ENCODE measurements at places on chromosomes 7 and 10. TPM values are rescaled to one million over a fixed set of nuclear protein-coding genes. Genes with fewer than 3 reads are reported as not detected.
A peak's percentile ranks its signal among the peaks of the same experiment; 100 is the strongest.

The LLCFC1 gene
- not detected for total RNA-seq

The TWNK gene
- 27.9 TPM for total RNA-seq

The RTKN2 gene
- 1.6 TPM for total RNA-seq

The LBX1 gene
- total RNA-seq = not detected

The KIAA1217 gene
- total RNA-seq = 48.7 TPM

The KCNH2 gene
- 0.09 TPM for total RNA-seq

- no peak overlapping the region for H3K4me3 ChIP-seq
- peak; percentile 23 for DNase-seq
- H3K27me3 ChIP-seq = no peaks in the 10 kb centered on the region
- H3K27ac ChIP-seq = no peak overlapping the region
- no peaks in the 10 kb centered on the region for H3K36me3 ChIP-seq
Measured at GRCh38 chr7:14734839-14735321, 167.7 kb downstream of the DGKB start.

DNA sequence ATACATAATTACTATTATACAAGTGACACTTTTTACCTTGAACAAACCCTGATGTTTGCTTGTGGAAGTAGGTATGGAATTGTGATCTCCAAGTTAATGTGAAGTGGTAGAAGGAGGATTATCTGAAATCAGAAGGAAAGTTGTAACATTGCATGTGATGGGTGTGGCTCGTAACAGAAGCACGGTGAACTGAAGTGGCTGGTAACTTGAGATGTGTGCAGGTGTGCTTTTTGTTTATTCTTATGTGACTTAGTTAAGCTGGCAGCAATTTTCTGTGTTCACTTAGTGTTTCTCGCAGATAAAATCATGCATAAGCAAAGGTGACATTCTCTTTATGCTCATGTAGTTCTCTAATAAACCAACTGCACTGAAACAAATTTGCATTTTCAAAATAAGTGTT is 82.3 kb downstream of the ZEB1 start:
- H3K4me3 ChIP-seq = no peak overlapping the region
- no peaks in the 10 kb centered on the region for H3K27me3 ChIP-seq
- peaks cover 27% of the 10 kb centered on the region for H3K4me1 ChIP-seq

DNA sequence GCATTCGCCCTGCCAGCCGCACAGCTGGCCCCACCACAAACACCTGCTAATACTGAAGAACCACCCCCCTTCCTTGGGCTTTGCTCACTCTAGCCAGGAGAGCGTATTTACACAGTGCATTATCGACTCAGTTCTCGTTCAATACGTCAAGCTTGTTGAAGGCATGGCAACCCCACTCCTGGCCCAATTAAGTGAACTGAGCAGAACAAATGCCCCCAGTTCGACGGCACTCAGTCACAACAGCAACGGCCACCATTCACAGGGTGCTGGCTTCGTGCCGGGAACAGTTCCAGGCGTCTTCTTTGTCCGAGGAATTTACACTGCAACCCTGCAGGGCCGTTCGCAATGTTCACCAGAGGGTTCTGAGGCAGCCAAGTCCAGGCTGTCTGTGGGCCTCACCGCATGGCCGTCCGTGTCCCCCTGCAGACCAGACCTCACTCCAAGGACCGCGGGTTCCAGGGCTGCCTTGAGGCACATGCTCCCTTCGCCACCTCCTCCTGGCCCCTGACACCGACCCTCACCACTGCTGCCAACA is 175.3 kb downstream of the DIP2C start:
- no peaks in the 10 kb centered on the region for H3K36me3 ChIP-seq
- peaks cover 7% of the 10 kb centered on the region for H3K4me1 ChIP-seq
- H3K27me3 ChIP-seq = no peaks in the 10 kb centered on the region

- H3K4me1 ChIP-seq = peaks cover 9% of the 10 kb centered on the region
- no peak for DNase-seq
- no peaks in the 10 kb centered on the region for H3K27me3 ChIP-seq
- H3K27ac ChIP-seq = no peak overlapping the region
- H3K4me3 ChIP-seq = no peak overlapping the region
- peaks cover 58% of the 10 kb centered on the region for H3K36me3 ChIP-seq
Measured at GRCh38 chr10:130160775-130161174, 24.6 kb downstream of the GLRX3 start.

- H3K36me3 ChIP-seq = no peaks in the 10 kb centered on the region
- peak overlapping the region; percentile 17 for H3K27ac ChIP-seq
- H3K4me1 ChIP-seq = peaks cover 34% of the 10 kb centered on the region
- H3K4me3 ChIP-seq = no peak overlapping the region
Measured at GRCh38 chr7:98116656-98117461, 10.2 kb downstream of the LMTK2 start.

GRCh38 chr7:155252444-155252887 is 45.2 kb upstream of the INSIG1 start:
- H3K27ac ChIP-seq = no peak overlapping the region
- peaks cover 6% of the 10 kb centered on the region for H3K36me3 ChIP-seq
- no peaks in the 10 kb centered on the region for H3K27me3 ChIP-seq

DNA sequence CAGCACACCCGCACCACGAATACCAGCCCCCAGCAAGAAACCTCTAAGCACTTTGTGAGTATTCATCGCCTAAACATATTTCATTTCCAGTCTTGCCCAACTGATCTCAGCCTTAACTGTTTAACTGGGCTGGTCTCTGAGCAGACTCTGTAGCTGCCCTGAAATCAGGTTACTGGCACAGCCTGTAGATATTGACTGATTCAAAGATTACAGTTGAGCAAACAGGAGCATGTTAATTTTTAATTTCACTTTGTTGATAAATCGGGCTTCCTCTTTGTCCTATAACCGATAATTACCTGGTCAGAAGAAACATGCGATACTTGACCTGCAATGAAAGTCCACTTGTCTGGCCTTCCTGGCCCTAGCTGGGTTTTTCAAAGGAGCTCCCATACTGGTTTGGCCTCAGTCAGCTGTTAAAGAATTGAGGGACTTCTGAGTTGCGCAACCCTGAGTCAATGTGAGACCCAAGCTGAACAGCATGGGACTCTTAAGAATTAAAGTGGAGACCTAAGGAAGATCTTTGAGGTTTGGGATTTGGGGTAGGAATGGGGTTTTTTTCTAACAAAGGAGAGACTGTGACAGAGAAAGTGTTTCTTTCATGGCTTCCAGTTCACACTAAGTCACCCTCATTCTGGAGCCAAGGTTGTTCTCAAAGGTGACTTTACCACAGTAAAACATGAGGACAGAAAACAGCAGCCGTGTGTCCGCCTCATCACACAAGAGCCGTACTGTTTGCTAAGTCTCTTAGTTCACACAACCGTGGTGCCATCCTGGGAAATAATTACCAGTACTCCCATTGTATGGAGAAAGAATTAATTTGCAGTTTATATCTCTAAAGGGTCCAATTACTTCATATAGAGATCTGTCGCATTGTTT is 75.9 kb downstream of the PPP1R3C start:
- H3K27me3 ChIP-seq = no peaks in the 10 kb centered on the region
- no peak overlapping the region for H3K27ac ChIP-seq
- DNase-seq = no peak
- peaks cover 24% of the 10 kb centered on the region for H3K4me1 ChIP-seq
- H3K4me3 ChIP-seq = no peak overlapping the region
- no peaks in the 10 kb centered on the region for H3K36me3 ChIP-seq

DNA sequence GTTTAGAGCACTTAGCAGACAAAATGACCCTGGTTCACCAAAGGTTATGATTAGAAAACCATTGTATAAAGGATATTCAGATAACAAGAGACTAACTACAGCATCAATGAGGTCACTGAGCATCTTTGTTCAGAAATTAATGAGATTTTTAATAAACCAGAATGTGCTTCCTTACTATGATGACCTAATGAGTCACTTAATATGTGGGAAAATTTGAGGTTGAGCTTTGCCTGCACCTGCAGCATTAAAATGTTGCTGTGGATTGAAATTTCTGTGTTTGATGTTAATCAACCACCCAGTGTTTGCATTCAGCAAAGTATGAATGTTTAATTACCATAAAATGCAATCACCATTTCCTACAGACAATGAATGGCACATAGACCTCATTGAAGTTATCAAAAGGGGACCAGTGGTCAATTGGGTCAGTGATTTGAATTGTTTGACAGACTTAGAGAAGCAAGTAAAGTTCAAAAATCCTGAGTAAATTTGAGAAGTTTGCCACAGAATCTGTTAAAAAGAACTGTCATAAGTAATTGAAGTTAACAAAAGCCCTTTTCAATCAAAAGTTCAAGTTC is 45.8 kb downstream of the EXOC6 start:
- no peak overlapping the region for H3K27ac ChIP-seq
- peaks cover 12% of the 10 kb centered on the region for H3K4me1 ChIP-seq
- H3K36me3 ChIP-seq = no peaks in the 10 kb centered on the region
- no peak for DNase-seq
- no peaks in the 10 kb centered on the region for H3K27me3 ChIP-seq

DNA sequence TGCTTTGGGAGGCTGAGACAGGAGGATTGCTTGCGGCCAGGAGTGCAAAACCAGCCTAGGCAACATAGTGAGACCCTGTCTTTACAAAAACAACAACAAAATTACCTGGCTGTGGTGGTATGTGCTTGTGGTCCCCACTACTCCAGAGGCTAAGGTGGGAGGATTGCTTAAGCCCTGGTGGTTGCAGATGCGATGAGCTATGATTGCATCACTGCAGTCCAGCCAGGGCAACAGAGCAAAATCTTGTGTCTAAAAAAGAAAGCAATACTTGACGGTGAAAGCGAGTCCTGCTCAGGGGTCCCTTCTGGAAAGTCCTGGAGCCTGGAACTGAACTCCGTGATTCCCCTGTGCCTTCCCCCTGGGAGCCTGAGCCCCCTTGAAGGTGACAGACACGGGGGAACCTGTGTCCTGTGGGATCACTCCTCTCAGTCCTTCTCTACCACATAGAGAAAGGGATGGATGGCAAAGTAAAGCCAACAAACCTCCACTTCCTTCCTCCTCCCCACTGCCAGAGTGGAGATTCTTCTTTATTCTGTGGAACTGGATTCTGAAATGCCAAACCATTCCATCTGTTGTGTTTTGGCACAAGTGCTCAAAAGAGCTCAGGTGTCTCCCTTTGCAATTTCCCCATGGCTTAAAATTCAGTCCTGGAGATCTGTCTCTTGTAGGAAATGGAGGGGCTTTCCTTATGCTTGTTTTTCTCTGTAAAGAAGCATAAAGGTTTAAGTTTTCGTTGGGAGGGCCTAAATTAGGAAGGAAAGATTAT is 50.6 kb downstream of the KIAA1217 start:
- peaks cover 38% of the 10 kb centered on the region for H3K4me1 ChIP-seq
- H3K36me3 ChIP-seq = peaks cover 13% of the 10 kb centered on the region
- H3K27ac ChIP-seq = no peak overlapping the region
- peak overlapping the region; percentile 46 for H3K4me3 ChIP-seq
- H3K27me3 ChIP-seq = no peaks in the 10 kb centered on the region

DNA sequence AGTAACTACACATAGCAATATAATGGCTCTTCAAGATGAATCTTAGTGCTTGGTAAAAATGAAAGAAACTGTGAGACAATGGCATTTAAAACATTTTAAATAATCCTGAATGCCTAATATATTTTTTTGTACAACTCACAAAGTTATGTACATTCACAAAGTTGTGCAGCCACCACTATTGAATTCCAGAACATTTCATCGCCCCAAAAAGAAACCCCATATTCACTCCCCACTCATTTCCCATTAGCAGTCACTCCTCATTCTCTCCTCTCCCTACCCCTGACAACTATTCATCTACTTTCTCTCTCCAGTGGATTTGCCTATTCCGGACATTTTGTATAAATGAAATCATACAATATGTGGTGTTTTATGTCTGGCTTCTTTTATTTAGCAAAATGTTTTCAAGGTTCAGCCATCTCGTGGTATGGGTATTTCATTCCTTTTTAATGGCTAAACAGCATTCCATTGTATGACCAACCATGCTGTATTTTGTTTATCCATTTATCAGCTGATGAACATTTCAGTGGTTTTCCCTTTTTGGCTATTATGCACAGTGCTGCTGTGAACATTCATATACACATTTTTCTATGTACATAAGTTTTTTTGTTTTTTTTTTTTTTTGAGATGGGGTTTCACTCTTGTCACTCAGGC is 34.7 kb downstream of the ENTPD7 start:
- no peak for DNase-seq
- H3K36me3 ChIP-seq = peaks cover 84% of the 10 kb centered on the region
- H3K4me1 ChIP-seq = peaks cover 6% of the 10 kb centered on the region
- H3K4me3 ChIP-seq = no peak overlapping the region

DNA sequence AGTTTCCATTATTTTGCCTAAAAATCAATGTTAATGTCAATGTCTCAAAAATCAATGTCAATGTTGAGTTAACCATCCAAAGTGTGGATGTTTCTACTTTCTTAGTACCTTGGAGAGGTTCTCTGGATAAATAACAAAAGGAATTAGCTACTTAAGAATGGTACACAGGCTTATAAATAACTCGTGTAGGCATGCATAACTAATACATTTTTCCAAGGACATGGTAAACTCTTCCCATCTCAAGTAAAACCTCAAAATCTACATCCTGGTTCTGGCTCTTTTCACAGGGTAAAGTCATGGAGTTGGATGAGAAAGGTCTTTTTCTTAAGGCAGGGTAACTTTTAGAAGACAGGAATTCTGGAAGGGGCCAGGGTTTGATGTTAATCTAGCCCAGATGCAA is 59.9 kb downstream of the CAV1 start:
- peaks cover 4% of the 10 kb centered on the region for H3K36me3 ChIP-seq
- DNase-seq = no peak
- H3K27ac ChIP-seq = no peak overlapping the region
- no peak overlapping the region for H3K4me3 ChIP-seq
- H3K27me3 ChIP-seq = no peaks in the 10 kb centered on the region

DNA sequence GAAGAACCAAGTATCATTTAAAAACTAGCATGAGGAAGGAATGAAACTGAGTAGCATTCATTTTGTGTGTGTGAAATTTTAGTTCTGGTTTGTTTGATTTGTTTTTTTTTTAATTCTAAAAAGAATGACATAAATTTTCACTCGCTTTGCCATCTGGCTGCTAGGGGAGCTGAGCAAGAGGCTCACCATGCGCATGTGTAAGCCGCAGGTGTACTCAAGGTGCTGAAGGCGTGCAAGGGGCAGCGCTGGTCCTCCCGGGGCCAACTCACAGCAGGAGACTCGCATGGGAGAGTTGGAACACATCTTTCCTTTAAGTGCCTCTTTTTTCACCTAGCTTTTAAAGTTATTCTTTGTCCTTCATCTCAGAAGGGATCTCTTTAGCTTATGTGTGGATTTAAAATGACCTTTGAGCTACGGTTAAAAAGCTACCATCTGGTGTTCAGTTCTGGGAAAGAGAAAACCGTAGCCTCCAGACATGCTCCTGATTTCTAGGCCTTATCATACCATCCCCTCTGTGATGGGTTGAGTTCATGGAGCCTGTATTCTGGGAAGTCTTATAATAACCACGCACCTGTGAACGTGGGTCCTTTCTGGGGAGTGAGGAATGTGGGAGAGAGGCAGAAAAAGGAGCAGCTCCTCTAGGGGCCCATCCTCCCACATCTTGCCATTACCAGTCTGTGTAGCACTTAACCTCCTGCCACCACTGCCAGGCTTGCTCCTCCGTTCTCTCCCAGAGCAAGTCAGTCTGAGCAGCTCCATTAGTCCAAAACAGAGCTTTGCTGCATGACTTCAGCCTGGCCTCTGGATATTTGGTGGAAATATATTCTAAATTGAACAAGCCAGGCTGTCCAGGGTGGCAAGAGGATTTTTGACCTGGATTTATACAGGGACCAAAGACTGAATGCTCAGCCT is 61.9 kb downstream of the KLHDC10 start:
- no peak overlapping the region for H3K4me3 ChIP-seq
- no peak for DNase-seq

Data from MCF 10A (cell line).